Mesenteric fat pad (tissue), 1 donor: ENCODE measurements at places on chromosomes 16 and 17.

GRCh38 chr16:27286451-27286850 is 17.9 kb upstream of the NSMCE1 start:
- DNase-seq, result no peak

DNA sequence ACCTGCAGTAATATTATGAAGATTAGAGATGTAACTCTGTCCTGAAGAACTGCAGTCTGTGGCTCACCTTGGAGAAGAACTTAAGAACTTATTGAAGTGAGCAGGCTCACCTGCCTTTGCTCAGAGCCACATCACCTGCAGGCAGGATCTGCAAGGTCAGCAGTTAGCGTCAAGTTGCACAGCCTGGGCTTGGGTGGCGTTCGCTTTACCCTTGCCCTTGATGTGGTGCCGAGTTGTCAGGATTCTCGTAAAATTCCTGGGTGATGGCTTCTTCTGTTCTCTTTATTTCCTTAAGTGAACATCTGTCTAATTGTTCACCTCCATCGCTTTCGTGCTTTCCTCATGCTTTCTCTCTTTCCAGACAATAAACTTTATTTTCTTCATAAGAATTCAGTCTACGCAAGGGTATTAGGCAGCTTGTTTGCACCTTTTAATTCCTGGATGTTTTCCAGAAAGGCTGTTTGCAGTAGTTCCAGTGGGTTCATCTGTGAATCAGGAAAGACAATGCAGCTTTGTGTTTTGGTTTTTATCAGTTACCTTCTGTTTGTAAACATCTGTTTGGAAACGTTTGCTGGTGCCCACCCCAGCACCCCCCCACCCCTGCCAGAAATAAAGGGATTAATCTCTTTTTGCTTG is 254.3 kb downstream of the WWOX start:
- DNase-seq, result no peak

DNA sequence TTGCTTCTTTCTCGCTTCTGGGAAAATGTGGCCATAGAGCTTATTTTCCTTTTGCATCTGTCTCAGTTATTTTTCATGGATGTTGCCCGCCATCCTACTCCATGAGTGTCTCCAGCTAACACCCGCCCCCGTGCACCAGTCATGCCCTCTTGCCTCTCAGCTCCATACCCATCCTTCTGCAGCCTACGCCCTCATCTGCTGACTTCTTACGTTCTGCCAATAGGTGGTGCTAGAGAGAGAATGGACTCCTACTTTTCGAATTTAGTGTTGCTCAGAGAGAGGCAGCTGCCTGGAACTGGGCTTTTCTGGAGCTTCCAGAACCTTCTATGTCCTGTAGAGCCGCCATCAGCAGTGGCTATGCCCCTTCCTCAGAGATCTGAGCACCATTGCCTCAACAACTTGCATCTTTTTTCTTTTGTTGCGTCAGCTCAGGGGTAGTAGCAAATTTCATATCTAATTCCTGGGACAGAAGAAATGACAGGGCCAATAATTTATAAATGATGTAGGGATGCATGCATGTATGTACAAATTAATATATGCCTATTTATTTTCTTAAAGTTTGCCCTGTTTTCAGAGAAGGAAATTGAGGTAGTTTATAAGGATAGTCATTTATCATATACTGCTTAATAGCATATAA is 119.7 kb upstream of the MYOCD start:
- DNase-seq, result no peak

DNA sequence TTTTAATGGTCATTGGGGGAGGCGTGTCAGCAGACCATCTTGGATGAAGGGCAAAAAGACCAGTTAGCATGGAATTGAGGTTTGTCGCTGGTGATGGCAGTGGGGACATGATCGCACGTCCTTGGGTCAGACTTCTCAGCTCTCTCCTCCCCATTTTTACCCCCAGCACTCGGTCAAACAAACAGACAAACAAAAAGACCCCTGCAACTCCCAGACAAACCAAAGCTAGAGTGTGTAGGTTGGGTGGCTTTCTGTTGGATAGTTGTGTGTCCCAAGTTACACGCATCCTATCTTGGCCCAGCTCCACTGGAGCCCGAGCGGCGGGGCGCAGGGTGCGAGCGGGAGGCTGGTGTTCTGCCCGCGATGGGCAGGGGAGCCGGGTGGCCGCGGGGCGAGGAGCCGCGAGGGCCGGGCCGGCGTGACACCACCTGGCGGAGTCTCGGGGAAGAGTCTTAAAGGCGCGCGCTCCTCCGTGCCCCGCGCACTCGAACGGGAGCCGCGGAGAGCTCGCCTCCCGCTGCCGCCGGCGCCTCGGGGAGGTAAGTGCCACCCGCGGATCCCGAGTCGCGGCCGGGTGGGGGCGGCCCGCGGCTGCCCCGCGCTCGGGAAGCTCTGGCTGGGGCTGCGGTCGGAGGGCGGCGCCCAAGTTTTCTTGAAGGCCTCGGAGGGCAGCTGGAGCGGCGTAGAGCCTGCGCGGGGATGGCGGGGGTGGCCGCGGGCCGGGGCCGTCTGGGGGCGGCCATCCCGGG is 18.5 kb upstream of the NTN1 start:
- no peak for DNase-seq

GRCh38 chr17:55668312-55668920 is 54.2 kb downstream of the TMEM100 start:
- no peak for DNase-seq

DNA sequence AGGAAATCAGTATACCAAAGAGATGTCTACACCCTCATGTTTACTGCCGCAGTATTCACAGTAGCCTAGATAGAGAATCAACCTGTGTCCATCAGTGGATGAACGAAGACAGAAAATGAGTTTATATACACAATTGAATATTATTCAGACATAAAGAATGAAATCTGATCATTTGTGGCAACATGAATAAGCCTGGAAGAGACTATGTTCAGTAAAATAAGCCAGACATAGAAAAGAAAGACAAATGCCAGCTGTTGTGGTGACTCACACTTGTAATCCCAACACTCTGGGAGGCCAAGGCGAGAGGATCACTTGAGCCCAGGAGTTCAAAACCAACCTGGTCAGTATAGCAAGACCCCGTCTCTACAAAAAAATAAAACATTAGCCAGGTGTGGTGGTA is 16.1 kb downstream of the NUDT16L1 start:
- no peak for DNase-seq

DNA sequence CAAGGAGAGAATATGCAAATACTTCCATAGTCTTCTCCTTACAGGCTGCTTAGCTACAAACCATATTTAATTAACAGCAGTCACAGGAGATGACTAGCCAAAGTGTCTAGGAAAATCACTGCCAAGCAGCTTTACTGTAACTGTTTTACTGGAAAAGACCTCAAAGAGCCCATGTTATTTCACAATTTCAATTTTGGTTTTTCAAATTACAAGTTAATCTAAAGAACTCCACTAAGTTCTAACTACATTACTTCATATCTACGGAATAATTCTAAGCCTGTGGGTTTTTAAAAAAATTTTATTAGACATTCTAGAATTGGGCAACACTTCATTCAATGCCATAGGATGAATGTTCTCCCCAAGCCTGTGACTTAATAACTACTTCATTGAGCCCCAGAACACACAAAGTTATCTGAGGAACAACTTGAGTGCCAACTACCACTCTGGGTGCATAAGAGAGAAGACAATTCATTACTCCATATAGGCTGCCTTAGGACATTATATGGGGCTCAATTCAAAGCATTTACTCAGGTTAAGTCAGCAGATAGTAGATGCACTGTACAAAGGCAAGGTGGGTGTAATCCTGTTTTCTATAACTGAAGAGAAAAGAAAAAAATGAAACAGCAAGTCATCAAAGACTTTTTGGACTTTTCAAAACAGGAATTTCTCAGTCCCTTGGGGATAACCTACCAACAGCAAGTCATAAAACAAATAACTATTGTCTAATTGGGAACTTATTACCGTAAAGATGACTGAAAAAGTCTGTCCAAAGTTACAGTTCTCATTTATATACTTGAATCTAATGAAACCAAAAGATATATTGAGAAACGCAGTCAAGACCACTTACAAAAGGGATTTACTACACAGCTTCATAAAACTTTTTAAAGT is 33.0 kb downstream of the STAT3 start:
- DNase-seq, result no peak

DNA sequence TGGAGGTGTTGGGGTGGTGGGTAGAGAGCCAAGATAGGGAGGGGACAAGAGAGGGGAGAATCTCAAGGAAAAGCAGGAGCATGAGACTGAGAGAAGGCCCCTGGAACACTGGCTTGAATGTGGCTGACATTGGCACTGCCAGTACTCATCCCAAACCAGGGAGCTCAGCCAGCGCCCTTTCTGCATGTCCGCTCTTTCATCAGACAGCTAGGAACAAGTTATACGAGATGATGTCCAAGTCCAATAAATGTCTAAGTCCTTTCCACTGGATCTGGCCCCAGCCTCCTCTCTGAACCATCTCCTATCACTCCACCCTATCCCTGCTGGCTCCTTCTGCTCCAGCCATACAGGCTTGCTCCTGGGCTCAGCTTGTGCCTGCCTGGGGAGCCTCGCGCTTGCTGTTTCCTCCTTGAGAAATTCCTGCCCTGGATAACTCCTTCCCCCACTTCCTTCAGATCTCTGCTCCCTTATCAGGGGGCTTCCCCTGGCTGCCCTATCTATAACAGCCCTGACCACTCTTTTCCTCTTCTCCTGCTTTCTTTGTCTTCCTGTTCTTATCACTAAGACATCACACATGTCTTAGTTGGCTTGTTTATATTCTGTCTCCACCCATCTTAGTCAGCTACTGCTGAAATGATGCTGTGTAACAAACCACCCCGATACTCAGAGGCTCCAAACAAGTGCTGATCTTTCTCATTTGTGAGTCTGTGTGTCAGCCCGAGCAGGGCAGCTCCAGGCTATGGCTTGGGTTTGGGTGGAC is 37.1 kb upstream of the MEOX1 start:
- no peak for DNase-seq

GRCh38 chr16:90077757-90078578 is 837 bp upstream of the PRDM7 start:
- no peak for DNase-seq

DNA sequence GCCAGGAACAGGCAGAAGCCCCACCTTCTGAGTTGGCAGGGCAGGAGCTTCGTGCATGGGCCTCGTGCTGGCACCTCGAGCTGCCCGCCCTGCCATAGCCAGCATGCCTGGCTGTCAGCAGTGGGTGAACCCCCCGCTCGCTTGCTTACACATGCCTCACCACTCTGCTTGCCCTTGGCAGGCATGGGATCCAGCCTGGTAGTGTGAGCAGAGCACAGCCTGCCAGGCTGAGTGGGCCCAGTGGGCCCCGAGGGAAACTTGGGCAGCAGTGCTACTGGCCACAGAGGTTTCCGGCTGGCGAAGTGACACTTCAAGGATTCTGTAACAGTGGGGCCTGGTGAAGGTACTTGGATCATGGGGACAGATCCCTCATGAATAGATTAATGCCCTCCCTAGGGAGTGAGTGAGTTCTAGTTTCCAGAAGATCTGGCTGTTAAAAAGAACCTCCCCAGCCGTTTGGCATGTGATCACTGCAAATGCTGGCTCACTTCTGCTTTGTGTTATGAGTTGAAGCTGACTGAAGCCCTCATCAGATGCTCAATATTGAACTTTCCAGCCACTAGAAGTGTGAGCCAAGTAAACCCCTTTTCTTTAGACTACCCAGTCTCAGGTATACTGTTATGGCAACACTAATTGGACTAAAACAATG is 114.7 kb downstream of the BCAS3 start:
- no peak for DNase-seq

DNA sequence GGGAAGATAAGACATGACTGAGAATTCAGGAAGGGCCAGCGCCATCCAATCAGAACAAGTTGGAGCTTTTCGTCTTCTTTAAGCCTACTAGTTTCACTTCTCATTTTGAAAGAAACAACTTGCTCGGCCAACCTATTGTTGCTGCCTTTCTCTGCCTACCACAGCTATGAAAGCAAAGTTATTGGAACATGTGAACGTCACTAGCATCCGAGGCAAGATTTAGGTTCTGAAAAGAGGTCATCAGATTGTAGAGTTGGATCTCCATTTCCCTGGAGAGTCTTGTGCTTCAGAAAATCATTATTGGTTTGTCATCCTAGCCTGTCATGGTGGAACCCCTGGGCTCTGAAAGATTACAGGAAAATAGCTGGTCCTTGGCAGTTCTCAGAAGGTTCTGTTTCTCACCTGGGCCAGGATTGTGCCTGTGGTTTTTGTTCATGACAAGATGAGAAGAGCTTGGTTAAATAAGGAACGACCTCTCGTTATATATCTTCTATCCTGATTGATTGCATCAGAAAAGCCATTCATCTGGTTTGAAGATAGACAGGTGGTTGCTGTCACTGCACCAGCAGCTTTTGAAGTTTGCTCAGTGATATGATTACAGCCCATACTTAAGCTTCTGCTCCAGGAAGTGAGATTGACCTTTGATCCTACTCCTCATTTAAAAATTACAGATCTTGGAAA is 25.3 kb downstream of the CDH13 start:
- DNase-seq, result no peak

- DNase-seq, result no peak
These were observed 16.8 kb downstream of the SDR42E1 start for GRCh38 chr16:81994485-81994884.

GRCh38 chr16:10589109-10589508 is 8.7 kb upstream of the EMP2 start:
- no peak for DNase-seq

DNA sequence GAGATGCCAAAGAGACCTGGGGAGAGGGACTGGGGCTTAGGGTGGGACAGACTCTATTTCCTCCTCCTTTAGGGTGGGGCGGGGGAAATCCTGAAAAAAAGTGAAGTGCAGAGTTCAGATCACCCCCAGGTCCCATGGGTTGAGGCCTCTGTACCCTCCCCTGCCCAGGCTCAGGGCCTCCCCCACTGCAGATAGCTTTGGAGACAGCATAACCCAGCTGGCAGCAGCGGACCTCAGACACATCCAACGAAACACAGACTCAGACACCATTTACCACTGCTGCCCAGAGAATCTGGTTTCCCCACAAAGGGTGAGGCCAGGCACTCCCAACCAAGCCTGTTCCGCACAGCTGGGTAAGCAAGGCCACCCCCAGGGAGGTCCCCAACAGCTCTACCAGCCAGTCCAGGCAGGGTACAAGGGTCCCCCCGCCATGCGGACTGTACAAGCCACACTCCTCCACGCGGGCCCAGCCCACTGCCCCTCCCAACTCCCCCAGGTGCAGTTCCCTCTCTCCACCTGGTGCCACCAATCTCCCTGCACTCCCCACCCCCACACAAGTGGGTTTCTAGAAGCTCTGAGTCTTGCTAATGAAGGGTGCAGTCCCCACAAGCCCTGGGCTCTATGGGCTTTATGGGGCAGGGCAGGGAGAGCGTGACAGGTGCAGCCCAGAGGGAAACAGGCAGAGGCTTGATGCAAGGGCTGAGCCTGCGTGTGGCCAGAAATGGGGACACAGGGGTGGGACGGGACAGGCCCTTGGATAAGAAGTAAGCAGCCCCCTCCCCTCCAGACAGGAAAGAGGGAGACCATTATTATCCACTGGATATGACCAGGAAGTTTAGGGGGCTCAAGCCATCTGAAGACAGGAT is 8.9 kb downstream of the RHBDF2 start:
- DNase-seq, result no peak

GRCh38 chr16:63581570-63581969 is 1540.3 kb downstream of the CDH11 start:
- DNase-seq, result no peak

- DNase-seq, result no peak
These were observed 19.6 kb downstream of the CPPED1 start for GRCh38 chr16:12784076-12784475.

GRCh38 chr17:7289256-7290032 is 5.0 kb downstream of the YBX2 start:
- DNase-seq, result no peak

- DNase-seq, result no peak
These were observed 97.1 kb upstream of the NOL11 start for GRCh38 chr17:67620636-67621035.

GRCh38 chr17:31256936-31257335 is 40.1 kb downstream of the OMG start:
- no peak for DNase-seq
